ENCODE measurements at places on chromosomes 7 and 10.

- no peak for DNase-seq
Measured at GRCh38 chr7:152014722-152015121, 10.8 kb upstream of the GALNT11 start.

DNA sequence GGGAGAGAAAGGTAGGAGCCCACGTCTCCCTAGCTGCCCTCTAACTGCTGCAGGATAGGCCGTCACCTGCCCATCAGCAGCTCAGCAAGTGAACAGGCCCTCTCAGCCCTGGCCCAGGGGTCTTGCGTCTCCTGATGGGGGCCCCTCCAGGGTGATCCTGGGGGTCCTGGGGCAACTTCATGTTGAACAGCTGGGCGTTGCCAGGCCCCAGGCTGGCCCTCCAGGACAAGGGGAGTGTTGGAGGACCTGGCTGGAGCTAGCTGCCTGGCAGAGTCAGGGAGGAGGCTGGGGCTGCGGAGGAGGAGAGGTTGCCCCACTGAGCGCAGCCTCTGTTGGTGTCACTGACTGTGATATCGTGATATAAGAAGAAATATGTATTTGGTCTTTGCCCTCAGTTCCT lies 34.7 kb downstream of the SPOCK2 start:
- DNase-seq, result no peak

- no peak for DNase-seq
Measured at GRCh38 chr7:2529161-2530070, 9.8 kb downstream of the LFNG start.

DNA sequence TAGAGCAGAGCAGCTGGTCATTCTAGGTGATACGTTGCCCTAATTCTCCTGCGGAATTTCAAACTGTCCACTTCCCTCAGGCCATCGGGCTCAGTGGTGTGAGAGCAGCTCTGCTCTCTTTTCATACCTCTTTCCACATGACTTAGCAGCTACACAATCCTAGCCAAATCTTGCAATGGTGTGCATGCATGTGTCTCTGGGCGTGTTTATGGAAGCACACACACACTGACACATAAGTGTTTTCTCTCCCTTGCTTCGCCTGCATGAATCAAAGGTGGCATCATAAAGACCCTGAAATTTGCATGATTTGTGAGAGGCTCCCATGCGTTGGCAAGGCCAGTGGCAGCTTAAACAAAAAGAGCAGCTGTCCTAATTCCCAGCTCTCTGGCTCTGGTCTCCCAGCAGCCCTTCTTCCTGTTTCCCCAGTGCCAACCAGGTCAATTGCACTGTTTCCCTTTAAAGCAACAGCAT lies 1189.5 kb downstream of the GATA3 start:
- no peak for DNase-seq

- DNase-seq, result peak; percentile 98
Measured at GRCh38 chr7:28685644-28686417, 272.3 kb downstream of the TRIL start.

- DNase-seq, result no peak
Measured at GRCh38 chr10:132470410-132471124, 67.0 kb upstream of the INPP5A start.

- no peak for DNase-seq
Measured at GRCh38 chr10:61354401-61354975, 98.7 kb downstream of the TMEM26 start.
